ENCODE measurements at places on chromosomes 12 and 14.

DNA sequence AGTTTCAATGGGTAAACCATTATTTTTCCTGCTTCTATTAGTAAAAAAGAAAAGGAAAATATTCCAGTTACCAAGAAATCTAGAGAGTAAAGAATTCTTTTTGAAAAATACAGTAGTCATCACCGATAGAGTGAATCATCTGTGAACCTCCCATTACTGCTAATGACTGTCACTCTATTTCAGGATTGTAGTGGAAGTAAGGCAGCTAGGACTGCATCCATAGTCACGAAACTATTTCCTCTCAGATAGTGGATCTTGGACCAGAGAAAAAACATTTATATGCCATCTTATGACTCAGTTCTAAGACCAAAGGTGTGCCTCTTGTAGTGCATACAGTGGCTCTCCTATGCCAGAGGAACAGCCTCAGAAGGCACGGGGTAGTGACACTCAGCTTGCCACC is 173.9 kb upstream of the PLEKHA5 start:
- peak; percentile 14 for DNase-seq

DNA sequence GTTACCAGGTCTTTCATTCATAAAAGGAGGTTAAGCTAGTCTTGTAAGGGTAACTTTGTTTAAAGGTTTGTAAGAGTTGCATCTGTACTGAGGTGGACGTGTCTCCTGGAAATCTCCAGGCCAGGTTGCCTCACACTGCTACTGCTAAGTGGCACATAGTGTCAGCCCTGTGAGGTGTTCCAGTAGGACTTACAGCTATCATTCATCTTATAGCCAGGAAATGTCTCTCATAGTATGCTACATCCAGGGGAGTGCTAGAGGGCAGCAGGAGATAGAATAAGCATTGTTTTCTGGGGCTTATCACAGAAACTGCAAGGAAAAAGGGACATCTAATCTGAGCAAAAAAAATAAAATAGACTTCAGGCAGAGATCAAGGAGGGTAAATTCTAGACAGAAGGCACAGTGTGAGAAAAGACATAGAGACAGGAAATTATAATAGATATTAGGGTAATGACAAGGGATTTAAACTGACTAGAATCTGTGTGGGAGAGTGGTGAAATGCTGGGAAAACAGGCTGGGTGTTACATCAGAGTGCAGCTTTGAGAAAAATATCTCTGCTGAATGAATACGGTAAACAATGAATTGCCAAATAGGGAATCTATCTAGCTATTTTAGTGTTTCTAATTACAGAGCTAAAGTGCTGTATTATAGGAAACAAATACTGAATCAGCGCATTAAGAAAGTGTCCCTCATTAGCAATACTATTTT is 205.1 kb upstream of the ABCD2 start:
- DNase-seq, result no peak

DNA sequence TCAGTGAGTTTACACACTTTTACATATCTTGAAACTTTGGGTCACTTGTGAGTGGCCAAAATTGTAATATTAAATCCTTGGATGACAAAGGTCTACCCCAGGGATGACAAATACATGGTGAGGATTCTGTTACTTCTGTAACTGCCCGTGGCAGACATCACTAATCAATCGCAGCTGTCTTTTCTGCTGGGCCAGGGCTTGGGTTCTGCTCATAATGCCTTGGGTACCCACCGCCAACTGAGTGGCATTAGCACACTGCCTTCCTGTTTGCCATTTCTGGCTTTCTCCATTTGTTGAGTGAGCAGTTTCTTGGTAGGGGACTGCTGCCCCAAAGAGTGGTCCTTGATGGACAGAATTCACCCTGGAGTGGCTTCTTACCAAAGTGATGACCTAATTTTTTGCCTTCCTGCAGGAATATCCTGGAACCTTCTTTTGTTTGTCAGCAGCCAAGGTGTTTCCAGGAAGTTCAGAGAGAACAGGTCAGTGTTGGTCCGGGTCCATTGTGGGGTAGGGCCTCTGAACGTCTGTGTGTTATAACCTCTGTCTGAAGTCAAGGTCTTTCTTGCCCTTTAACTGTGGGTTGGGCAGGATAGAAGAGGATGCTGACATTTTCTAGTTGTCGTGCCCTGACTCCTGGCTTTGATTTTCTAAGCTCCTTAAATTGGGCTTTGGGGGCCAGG is 6.2 kb downstream of the TSPAN9 start:
- DNase-seq, result no peak

DNA sequence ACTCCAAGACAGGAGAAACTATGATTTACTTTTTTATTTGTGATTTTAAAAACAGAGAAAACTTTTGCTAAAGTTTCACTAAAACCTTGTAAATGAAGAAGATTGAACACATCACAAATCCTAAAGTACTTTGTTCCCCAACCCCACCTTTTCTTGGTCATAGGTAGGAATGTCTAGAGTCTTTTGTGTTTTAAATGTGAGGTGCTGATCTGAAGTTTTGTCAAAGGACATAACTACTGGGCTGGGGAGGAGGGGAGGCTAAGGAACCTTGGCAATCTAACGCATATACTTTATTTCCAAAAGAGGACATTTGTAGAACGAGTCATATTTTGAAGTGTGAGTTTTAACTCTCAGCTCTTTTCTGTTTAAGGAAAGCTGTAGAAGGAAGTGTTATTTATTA is 37.2 kb downstream of the CATSPERB start:
- DNase-seq, result no peak

DNA sequence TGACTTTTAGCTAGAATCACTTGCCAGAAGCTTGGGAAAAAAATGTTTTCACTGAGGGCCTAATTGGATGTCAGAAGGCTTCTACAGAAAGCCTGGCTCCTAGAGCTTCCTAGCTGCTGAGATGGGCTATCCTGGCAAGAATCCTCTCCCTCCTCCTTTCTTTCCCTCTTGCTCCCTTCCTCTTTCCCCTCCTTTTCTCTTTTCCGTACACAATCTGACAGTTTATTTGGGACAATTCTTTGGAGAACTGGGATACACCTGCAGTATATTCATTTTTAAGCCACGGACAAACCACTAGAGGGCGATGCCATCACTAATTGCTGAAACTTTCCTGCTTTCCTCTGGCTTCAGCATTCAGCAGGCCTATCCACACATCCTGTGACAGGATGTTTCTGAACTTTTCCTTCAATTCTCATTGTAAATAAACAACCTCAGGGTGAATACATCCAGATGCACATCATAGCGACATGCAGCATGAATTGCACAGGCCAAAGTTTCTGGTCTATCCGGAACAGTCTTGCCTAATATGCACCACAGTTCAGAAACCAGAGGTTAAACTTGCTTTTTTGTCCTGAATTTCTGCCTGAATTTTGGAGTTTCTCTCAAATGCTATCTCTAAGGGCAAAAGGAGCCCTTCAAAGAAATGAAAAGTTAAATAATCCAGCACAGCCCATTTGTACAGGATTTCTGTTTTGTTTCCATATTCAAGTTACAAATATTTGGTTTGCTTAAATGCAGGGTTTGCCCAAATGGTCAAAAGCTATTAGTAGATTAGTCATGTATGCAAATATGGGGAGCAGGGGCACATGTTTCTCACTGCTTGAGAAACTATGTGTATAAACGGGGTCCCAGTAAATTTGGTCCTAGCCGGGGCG is 142.8 kb downstream of the PAWR start:
- DNase-seq, result peak; percentile 77

- DNase-seq, result no peak
Measured at GRCh38 chr14:65074449-65075150, 27.7 kb downstream of the MAX start.

GRCh38 chr14:104091927-104092771 is 6.6 kb downstream of the ASPG start:
- no peak for DNase-seq

DNA sequence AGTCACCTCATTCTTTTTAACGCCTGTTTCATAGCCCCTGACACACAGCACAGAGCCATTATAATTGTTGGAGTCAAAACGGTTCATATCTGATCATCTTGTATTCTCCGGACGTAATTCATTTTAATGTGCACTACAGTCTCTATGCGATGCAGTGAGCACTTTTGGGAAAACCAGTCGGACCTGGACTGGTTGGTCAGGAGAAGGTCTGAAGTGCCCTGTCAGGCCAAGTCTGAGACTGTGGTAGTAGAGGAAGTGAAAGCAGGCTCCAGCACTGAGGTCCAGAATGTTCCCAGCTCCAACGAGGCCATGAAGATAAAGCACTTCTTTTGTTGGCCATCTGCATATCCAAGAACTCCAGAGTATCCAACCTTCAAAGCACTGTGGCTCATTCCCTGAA is 117.1 kb upstream of the NCOR2 start:
- no peak for DNase-seq

DNA sequence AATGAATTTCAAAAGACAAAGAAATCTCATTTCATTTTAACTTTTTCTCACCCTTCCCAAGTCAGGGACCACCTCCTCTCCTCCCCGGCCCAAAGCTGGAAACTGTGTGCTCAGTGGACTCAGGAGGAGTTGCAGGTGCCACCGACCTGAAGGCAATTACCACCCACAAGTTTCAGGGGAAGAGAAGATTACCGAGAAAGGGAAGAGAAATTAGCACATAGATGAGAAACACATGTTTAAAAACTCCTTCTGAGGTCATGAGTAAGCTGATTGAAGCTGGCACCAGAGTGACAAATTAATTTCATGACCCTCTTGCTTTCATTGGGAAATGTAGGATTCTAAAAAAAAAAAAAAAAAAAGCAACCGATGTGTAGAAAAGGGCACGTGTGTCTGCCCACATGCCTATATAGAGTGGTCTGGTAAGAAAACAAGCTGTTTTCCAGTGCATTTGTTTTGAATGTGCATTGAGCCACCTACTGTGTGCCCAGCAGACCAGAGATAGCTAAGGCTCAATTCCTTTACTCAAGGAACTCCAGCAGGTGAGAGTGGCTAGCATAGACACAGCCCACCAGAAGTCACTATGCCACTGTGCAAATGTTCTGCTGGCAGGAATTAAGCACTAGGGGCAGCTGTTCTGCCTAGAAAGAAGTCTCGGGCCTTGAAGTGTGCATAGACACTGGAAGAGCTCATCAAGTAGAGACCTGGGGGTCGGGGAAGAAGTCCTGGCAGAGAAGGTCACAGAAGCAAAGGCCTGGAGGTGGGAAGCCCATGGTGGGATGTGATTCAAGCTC is 30.5 kb downstream of the DPF3 start:
- DNase-seq, result no peak

DNA sequence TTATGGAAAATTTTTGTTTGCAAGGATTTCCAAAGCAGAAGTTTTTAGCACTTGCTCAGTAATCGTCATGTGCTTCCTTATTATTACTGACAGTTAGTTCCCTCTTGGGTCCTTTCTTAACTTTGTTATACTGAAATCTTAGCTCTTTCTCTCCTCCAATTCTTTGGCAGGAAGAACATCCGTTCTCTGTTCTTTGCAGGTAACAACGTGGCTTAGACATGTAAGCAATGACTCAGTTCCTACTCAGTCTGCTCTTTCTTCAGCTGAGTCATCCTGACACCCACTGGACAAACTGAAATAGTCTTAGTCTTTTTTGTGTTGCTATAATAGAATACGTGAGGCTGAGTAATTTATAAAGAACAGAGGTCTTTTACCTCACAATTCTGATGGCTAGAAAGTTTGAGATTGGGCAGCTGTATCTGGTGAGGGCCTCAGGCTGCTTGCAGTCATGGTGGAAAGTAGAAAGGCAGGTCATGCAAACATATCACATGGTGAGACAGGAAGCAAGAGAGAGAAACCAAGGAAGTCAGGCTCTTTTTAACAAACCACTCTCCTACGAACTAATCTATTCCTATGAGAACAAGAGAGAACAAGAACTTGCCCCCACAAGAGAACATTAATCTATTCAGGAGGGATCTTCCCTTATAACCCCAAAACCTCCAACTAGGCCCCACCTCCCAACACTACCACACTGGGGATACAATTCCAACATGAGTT is 49.2 kb downstream of the TESPA1 start:
- peak; percentile 86 for DNase-seq

GRCh38 chr12:121958541-121959240 is 40.3 kb downstream of the CFAP251 start:
- DNase-seq, result no peak

GRCh38 chr12:6868211-6869048 is 1.1 kb downstream of the TPI1 start:
- DNase-seq, result no peak

DNA sequence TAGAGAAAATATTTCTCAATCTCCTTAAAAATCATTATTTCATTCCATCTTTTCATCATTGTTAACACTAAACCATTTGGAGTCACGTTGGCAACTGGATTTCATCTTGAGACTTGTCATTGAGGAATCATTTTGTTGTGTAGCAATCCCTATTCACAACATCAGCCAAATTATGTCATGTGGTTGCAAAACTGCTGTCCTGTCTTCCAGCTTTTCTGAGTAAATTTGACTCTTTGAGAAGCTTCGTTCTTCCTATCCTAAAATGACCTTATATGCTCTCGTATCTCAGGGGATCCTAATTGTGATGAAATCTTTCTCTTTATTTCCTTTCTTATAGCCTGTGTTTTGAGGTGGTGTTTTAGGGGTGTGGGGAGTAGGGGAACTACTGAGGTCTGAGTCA is 30.6 kb upstream of the KICS2 start:
- no peak for DNase-seq

DNA sequence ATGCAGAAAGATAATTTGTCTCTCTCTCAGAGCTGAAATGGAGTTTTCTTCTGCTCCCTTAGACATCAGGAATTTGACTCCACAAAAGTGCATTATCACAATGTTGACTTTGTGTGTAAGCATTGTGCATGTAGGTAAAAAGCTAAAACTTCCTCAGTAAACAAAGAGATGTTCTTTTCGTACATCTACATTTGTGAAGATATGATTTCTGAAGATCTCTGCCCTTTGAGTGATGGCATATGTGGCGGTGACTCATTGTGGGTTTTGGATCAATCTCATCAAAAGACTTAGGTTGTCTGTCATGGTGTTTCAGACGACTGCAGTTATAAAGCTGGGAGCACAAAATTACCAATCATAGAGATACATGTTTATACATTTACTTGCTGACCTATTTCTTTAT is 411.4 kb upstream of the LMO3 start:
- DNase-seq, result no peak

DNA sequence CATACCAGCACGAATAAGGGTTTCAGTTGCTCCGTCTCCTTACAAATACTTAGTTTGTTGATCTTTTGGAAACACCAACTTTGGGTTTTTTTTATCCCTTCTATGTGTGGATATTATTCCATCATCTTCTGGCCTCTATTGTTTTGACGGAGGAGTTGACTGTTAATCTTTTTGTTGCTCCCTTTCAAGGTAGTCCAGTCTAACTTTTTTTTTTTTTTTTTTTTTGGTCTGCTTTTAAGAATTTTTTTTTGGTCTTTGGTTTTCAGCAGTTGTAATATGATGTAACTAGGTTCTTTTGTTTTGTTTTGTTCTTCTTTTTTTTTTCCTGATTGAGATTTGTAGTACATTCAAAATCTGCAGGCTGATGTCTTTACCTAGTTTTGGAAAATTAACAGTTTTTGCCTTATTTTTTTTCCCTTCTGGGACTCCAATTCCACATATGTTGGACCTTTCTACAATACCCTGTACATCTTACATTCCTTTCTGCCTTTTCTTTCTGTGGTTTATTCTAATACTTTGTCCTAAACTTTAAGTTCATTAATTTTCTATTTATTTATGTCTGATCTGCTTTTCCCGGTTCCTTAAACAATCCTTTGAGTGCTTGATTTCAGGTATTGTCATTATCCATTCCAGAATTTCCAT is 54.9 kb downstream of the DNAH10 start:
- DNase-seq, result no peak
